Pancreas (tissue), 10 donors: ENCODE measurements at places on chromosomes 12 and 14. TPM values are rescaled to one million over a fixed set of nuclear protein-coding genes. Genes with fewer than 3 reads are reported as not detected.

GRCh38 chr12:127761880-127762279, 505.1 kb upstream of the TMEM132C start:
- no peak for DNase-seq

DNA sequence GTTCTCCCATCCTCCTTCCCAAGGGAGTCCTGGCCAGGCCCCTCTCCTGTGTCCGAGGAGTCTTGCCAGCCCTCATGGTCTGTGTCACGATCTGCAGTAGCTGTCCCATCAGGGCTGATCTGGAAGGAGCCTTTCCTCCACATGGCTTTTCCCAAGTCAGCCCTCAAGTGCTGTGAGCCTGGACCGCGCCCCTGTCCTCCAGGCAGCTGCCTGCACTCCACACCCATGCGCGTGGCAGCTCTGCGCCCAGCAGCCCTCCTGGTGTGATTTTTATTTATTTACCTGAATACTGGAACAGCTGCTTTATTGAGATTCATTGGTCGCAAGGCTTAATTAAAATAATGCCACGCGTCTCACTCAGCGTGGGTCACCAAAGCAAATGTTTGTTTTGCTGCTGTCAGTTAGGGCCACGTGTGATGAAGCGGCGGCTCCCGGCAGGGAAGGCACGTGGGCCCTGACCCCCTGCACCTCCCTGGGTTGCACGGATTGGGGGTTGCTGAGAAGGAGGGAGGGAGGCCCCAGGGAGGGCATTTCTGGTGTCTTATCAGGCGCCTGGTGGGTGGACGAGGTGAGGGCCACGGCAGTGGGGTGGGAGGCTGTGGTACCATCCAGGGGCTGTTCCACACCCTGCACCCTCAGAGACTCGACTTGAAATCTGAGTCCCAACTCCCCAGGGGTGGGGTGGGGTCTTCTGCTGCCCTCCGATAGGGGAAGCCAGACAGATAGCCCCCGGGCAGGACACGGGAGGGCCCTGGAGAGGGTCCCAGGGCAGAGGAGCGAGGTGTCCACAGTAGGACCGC, 206.3 kb upstream of the C14orf180 start:
- peak; percentile 14 for DNase-seq

Gene ZBTB25
- 4.4 TPM for total RNA-seq

DNA sequence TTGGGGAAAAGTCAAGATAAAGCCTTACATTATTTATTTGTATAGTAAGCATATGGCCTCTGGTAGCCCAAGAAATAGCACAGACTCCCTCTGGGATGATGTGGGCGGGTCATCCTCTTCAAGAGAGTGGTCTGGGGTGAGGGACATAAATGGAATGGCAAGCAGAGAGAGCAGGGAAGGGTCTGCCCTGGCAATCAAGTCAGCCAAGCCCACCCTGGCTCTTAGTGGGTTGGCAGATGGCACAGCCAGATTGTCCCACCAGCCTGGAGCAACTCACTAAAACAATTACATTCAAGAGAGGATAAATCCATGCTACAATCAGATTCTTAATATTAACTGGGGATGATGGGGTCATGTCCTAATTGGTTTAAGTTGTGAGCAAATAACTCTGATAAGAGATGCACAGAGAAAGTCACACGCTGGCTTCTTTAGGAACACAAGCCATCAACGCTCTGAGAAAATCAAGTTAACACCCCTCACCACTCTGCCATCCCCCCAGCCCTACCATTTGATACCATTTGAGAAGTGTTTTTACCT, 2.8 kb upstream of the PELI2 start:
- no peak for DNase-seq

DNA sequence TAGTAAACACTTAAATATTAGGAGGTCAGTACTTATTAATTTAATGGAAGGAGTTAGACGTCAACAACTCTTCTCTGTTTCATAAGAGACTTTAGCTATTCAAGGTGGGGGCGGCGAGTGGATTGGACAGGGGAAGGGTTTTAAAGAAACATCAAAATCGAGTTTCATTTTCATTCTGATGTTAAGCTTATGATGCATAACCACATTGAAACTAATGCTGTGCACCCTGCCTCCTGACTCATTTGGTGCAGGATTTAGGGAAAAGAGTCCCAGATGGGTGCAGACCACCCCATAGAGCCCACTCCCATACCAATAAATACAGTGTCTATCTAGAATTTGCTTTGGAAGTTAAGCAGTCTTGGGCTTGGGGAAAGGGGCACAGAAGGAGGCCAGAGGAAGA, 7.4 kb downstream of the ZBTB39 start:
- DNase-seq, result no peak

GRCh38 chr14:96584907-96585671, 82.9 kb downstream of the PAPOLA start:
- DNase-seq, result peak; percentile 2

GRCh38 chr14:79567306-79567705, 644.0 kb downstream of the DIO2 start:
- DNase-seq, result no peak

GRCh38 chr14:103549361-103550311, 12.8 kb downstream of the BAG5 start:
- peak; percentile 37 for DNase-seq

GRCh38 chr12:90304231-90304630, 595.6 kb upstream of the ATP2B1 start:
- DNase-seq, result no peak

GRCh38 chr12:49972641-49973360, at the start of gene AQP6:
AQP6 (plus strand) TSS chr12:49972947; CDS start chr12:49973174, 227 bp downstream.
- DNase-seq, result no peak

Gene LBHD2
- total RNA-seq, result not detected

DNA sequence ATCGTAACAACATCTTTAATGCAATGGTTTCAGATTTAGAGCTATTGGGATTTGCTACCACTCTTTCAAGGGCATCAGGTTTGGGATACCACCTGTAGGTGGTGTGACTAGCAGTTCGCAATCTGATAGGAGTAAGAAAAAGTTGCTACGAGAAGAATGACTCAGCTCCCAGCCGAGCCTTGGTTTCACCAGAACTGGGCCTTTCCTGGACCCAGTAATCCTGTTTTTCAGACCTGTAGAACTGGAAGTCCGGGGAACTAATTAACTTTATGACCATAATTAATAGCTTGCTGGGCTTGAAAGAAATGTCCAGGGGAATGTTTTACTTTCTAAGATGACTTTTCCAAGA, 770 bp downstream of the ABHD4 start:
- DNase-seq, result peak; percentile 55

DNA sequence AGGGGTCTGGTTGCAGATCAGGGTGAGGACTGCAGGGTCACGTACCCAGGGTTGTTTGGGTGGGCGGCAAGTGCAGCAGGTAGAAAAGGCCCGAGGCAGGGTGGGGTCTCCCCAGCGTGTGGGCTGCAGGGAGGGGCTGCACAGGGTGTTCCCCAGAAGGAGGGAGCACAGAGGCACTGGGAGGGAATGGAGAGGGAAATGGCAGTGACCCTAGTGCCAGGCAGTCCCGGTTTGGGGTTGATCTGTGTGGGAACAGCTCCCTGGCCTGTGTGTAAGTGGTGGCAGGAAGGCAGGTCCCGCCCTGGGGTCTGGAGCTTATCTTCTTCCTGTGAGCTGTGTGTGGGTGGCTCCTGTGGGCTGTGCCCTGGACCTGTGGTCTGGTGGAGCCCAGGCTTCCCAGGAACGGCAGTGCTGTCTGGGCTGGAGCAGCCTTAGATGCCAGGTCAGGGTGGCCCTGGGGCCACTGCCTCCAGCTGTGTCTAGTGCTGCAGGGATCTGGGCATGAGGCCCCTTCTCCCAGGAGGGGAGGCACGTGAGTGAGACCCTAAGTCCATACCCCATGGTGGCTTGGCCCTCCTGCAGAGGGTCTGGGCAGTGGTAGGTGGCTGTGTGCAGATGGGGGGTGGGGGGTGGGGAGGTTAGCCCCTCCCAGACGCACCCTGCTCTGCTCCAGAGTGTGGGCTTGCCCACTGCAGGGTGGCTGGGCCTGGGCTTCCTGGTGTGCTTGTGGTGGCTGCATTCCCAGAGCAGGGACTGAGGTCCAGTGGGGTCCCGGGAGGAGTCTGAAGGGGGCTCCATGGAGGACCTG, 363.5 kb downstream of the TMEM121 start:
- peak; percentile 49 for DNase-seq

DNA sequence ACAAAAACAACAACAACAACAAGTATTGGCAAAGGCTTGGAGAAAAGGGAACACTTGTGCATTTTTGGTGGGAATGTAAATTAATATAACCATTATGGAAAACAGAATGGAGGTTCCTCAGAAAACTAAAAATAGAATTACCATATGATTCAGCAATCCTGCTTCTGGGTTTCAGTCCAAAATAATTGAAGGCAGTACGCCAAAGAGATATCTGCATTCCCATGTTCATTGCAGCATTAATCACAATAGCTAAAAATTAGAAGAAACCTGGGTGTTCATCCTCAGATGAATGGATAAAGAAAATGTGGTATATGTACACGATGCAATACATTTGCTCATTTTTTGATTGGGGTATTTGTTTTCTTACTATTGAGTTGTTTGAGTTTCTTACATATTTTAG, 813.0 kb downstream of the NRXN3 start:
- no peak for DNase-seq

- no peak for DNase-seq
Observed at GRCh38 chr12:24534622-24535021, 414.3 kb downstream of the BCAT1 start.
